Type B pancreatic cell (in vitro differentiated cells): ENCODE measurements at places on chromosomes 1 and 21.

GRCh38 chr1:168159251-168159650 lies 19.5 kb upstream of the TIPRL start:
- DNase-seq, result no peak

DNA sequence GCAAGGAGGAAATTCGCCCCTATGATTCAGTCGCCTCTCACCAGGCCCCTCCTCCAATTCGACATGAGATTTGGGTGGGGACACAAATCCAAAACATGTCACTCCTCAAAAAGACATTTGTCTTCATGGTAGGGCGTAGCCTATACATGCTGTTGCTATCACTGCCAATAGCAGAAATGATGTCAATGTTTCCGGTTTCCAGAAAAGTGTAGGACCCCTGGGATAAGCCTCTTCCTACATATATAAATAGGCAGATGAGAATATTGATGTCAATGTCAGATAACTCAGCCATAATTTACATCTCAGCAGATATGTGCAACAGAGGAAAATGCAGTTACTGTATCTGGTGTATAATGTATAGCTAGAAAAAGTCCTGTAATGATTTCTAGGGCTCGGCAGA lies 16.7 kb downstream of the LRRC3 start:
- DNase-seq, result no peak

GRCh38 chr21:28588997-28589396 lies 403.7 kb downstream of the LTN1 start:
- DNase-seq, result no peak

DNA sequence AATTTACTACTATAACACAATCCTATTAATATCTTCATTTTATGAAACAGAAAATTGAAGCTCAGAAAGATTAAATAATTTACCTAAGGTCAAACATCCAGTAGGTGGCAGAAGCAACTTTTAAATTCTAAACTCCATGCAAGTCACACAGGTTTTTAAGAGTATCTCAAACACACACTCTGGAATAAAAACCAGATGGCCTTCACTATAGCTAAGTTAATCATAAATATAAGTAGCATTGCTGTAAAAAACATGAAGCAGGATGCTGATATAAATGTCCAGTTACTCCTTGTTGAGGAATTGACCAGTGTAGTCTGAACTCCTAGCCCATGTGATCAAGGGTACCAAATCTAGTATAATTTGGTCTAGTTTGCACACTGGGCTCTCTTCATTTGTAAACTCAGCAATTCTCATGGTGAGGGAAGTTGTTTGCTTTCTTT lies 9.4 kb upstream of the FMO3 start:
- no peak for DNase-seq

DNA sequence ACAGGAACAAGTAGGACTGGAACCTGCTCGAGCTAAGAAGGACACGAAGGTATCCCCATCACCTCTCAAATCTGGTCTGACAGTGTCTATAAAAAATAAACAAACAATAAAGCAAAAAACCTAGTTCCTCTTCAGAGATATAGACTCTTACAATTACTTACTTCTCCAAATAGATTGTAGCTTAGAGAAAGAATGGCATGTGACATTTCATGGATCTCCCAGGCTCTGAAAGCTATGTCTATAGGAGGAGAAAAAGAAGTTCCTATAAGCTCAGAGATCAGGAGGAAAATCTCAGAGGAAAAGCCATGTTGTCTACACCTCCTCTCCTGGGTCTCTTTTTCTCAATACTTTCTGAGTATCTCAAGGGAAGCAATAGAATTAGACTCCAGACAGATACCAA lies 12.3 kb upstream of the OR10J5 start:
- no peak for DNase-seq

GRCh38 chr1:37533317-37534093 lies 18.9 kb upstream of the MEAF6 start:
- DNase-seq, result no peak

DNA sequence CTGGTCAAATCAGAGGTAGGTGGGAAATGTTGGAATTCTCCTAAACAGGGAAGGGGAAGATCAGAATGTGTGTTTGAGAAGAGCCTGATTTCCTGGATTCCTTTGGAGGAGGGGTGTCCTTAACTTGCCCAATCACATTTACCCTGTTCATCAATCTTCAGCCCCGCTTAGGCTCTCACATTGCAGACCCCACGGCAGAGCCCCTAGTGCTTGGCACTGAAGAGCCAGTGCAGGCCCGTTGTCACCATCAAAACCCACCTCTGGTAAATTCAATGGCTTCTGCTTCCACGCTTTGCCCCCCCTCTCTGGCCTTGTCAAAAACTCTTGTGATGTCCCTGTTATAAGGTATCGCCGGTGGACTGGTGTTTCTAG lies 2.3 kb downstream of the AGPAT3 start:
- no peak for DNase-seq

- DNase-seq, result no peak
Measured at GRCh38 chr21:42850866-42851391, 28.4 kb downstream of the WDR4 start.

DNA sequence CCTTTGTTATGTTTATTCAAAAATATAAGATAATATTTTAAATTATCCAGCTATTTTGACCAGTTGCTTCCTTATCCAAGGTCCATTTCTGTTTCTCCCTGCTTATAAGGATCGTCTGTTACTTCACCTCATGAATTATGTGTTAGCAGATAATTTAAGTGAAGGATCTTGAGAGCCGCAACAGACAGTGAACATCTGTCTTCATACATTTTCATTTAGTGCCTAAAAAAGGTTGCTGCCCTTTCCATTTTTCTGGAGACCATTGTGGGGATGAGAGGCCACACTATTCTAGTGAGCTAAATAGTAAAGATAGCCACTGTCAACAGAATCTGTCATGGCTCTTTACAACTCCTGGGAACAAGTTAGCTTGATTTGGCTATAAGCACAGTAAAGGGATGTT lies 154.0 kb downstream of the CLEC20A start:
- no peak for DNase-seq

GRCh38 chr1:50527249-50527986 lies 104.2 kb upstream of the DMRTA2 start:
- no peak for DNase-seq

GRCh38 chr21:31554511-31555022 lies 104.9 kb upstream of the SOD1 start:
- DNase-seq, result no peak

GRCh38 chr1:209614906-209615305 lies 31.4 kb downstream of the CAMK1G start:
- DNase-seq, result no peak

- no peak for DNase-seq
Measured at GRCh38 chr1:216563087-216563486, 139.8 kb upstream of the USH2A start.

GRCh38 chr1:5620997-5621396 lies 371.2 kb downstream of the NPHP4 start:
- DNase-seq, result peak; percentile 66

DNA sequence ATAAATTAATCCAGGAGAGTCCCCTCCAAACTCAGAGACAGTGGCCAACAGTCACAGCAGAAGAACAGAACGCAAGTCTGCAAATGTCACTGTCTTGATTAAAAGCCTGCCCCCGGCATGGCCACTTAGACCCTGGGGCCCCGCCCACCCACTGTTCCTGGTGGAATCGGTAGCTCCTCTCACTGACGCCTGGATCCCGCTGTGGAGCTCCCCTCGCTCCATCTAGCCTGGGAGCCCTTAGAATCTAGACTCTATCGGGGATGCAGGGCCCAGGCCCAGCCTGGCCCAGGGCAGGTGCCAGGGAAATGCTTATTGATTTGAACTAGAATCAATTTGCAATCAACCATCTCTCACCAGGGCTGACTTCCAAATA lies 21.4 kb upstream of the PLEKHG5 start:
- DNase-seq, result no peak

GRCh38 chr1:193321242-193321840 lies 134.9 kb upstream of the B3GALT2 start:
- no peak for DNase-seq

GRCh38 chr21:41196993-41197392 lies 29.0 kb downstream of the BACE2 start:
- DNase-seq, result no peak

- DNase-seq, result no peak
Measured at GRCh38 chr1:232170909-232171308, 459.0 kb downstream of the SIPA1L2 start.

GRCh38 chr1:80540149-80540548 lies 1260.6 kb upstream of the ADGRL2 start:
- DNase-seq, result no peak

DNA sequence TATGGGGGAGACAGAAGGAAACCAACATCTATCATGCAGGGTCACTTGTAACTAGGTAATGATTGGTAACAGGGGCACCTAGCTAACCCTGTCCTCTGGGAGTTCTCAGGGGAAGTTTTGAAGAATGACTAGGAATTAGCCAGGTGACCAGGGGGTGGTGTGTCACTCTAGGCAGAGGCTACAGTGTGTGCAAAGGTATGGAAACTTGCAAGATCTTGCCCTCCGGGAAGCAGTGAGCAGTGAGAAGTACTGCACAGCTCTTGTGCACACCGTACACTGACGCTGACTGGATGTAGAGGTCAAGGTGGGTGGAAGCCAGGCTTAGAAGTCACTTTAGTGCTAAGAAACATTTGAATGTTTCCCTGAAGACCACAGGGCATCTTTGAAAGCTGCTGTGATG lies 62.9 kb upstream of the LMO4 start:
- no peak for DNase-seq

DNA sequence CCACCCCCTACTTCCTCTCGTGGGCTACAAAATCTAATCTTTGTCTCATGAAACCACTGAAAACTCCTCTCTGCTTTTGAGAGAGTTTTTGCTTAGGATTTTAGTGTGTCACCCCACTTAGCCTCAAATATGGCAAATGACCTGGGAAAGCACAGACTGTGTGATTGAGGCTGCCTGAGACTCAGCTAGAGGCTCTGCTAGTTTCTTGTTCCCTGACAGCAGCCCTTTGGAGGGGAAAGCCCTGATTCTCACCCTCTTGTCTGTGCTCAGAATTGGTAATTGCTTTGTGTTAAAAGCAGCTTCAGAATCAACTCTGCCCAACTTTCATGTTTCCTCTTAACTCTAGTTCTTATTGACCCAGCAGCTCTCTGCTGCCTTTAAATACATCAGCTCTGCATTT lies 85.6 kb upstream of the ZP4 start:
- no peak for DNase-seq

DNA sequence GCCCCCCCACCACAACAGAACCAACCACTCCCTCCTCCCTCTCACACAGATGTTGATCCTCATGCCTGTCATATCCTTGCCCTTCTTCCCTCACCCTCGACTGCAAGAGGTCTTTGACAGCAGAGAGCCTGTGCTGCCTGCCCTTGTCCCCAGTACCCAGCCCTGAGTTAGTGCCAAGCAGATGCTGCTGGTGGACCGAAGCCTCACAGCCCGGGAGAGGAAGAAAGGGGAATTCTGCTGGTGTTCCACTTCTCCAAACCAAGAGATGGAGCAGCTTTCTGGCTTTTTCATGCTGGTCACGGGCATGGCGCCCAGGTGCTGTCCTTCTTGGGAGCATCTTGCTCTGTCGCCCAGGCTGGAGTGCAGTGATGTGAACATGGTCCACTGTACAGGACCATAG lies 69.1 kb downstream of the SLC66A1 start:
- no peak for DNase-seq

DNA sequence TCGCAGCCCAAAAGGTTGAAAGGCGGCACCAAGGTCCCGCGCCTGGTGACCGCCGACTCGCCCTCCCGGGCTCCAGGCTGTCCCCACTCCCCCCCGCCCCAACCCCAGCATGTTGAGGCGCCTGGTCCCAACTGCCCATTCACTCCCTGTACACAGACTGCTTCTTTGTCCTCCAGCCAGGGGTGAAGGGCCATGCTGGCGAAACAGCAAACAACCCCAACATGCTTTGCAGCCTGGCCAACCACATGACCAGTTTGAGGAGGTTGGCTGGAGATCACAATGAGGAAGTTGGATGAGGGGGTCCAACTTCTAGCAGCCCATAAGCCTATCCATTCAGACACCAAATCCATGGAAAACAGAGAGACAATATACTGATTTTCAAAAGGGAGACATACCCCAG lies 13.5 kb downstream of the PDE9A start:
- no peak for DNase-seq

- no peak for DNase-seq
Measured at GRCh38 chr1:36486093-36486438, 3.4 kb upstream of the CSF3R start.

DNA sequence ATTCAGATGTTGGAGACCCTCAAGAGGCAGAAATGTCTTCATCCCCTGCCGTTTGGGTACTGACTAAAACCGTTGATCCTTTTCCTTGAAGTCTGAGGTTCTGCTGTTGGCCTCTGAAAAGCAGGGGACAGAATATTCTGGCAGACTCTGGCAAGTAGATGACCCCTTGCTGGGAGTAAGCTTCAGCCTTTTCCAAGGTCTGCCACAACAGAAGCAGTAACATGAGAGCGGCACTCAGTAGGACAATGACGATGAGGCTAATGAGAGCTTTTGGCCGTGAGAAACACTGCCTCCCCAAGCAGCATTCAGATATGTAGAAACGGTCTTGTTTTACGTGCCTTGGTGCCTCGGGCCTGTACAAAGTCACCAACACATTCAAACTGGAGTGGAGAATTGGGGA lies 143.7 kb downstream of the ST6GALNAC5 start:
- DNase-seq, result no peak

DNA sequence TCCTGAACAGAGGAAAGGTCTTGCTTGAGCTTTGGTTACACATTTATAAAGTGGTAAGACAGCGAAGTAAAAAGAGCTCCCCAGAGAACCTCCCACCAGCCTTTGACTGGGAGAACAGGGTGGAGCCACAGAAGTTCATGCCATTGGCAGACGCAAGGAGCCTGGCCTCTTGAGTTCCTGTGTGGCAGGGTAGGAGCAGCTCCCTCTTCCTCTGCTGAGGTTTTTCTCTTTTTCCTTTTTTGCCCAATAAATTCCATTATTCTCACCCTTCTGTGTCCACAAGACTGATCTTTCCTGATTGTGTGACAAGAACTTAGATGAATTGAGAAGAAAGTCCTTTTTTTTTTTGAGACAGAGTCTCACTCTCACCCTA lies 4.3 kb downstream of the THEM4 start:
- no peak for DNase-seq

- DNase-seq, result no peak
Measured at GRCh38 chr21:42051788-42052187, 19.3 kb upstream of the UMODL1 start.

DNA sequence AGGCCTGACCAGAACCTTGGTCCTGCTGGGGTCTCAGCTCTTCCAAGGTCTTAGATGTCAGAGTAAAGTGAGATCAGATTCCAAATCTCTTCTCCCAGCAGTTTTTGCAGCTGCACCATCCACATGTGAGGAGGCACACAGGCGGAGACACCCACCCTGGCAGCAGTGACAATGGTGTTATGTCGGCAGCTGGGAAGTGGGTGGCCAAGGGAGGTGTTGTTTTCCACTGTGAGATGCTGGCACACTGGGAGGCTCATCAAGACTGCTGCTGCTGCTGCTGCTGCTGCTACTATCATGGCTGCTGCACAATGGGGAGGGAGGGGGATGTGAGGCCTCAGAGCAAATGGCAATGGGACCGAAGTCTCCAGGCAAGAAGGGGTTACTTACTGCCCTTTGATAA lies 23.6 kb downstream of the CAMK2N1 start:
- DNase-seq, result no peak

- DNase-seq, result no peak
Measured at GRCh38 chr1:12019858-12020509, 686 bp downstream of the MIIP start.

- DNase-seq, result no peak
Measured at GRCh38 chr1:201673093-201673492, 134.2 kb downstream of the NAV1 start.

- no peak for DNase-seq
Measured at GRCh38 chr1:77282866-77283539, 1.2 kb downstream of the AK5 start.
